Smooth muscle cell of bladder (primary cell): ENCODE measurements at places on chromosomes 11 and 22. TPM values are rescaled to one million over a fixed set of nuclear protein-coding genes. Genes with fewer than 3 reads are reported as not detected.

Gene KRTAP5-11
- not detected in 2 replicates for total RNA-seq

Gene GLB1L3
- total RNA-seq, result not detected in 2 replicates

Gene DRD4
- 0.18 TPM in 1 of 2 replicates, not detected in the other for total RNA-seq

Gene PARVG
- not detected in 2 replicates for total RNA-seq

Gene SCGB1D2
- not detected in 2 replicates for total RNA-seq

Gene RAPSN
- total RNA-seq, result 0.18 TPM in 1 of 2 replicates, not detected in the other

Gene CDC45
- total RNA-seq, result 1.7 and 3.1 TPM in 2 replicates
